H1 (cell line): ENCODE measurements at places on chromosomes 7 and 10.

- H3K27ac ChIP-seq: no peak overlapping the region
- H3K4me3 ChIP-seq: peak overlapping the region; percentile 50
- DNase-seq: peak; percentile 74
- peaks cover 16% of the 10 kb centered on the region for H3K27me3 ChIP-seq
- peaks cover 7% of the 10 kb centered on the region for H3K4me1 ChIP-seq
Measured at GRCh38 chr7:93043385-93043985, 74.3 kb downstream of the SAMD9 start.

- no peak overlapping the region for H3K4me3 ChIP-seq
- no peak for DNase-seq
Measured at GRCh38 chr7:4959893-4960292, 906 bp upstream of the MMD2 start.

DNA sequence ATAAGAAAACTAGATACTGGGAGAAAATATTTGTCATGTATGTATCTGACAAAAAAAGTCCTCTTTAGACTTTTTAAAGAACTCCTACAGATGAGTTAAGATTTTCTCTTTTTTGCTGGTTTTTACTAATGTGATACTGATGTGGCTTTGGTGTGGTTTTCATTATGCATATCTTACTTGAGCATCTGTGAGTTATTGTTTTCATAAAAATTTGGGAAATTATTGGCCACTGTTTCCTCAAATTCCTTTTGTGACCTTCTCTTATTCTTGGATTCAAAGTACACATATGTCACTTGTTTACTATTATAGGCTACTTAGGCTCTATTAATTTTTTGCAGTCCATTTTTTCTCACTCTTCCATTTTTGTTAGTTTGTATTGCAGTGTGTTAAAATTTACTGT, 89.0 kb downstream of the PPP1R9A start:
- no peaks in the 10 kb centered on the region for H3K27me3 ChIP-seq
- H3K36me3 ChIP-seq: no peaks in the 10 kb centered on the region
- H3K4me1 ChIP-seq: no peaks in the 10 kb centered on the region
- H3K4me3 ChIP-seq: no peak overlapping the region

- no peak for DNase-seq
- H3K27ac ChIP-seq: no peak overlapping the region
- H3K27me3 ChIP-seq: peaks cover 19% of the 10 kb centered on the region
- no peak overlapping the region for H3K4me3 ChIP-seq
- H3K36me3 ChIP-seq: no peaks in the 10 kb centered on the region
Measured at GRCh38 chr7:50308532-50309385, 4.2 kb downstream of the IKZF1 start.

GRCh38 chr10:33309406-33309805, 25.1 kb downstream of the NRP1 start:
- H3K27ac ChIP-seq: no peak overlapping the region
- no peak overlapping the region for H3K4me3 ChIP-seq
- H3K4me1 ChIP-seq: no peaks in the 10 kb centered on the region
- H3K36me3 ChIP-seq: no peaks in the 10 kb centered on the region
- no peaks in the 10 kb centered on the region for H3K27me3 ChIP-seq
